Neural crest cell (in vitro differentiated cells): ENCODE measurements at places on chromosomes 13 and 19.

- DNase-seq, result no peak
Measured at GRCh38 chr13:84249463-84249862, 367.2 kb upstream of the SLITRK1 start.

GRCh38 chr13:59679254-59679653 lies 484.5 kb downstream of the DIAPH3 start:
- DNase-seq, result no peak

- no peak for DNase-seq
Measured at GRCh38 chr13:27442071-27442647, 8.2 kb downstream of the MTIF3 start.

GRCh38 chr13:104143760-104144416 lies 1077.7 kb upstream of the SLC10A2 start:
- no peak for DNase-seq

DNA sequence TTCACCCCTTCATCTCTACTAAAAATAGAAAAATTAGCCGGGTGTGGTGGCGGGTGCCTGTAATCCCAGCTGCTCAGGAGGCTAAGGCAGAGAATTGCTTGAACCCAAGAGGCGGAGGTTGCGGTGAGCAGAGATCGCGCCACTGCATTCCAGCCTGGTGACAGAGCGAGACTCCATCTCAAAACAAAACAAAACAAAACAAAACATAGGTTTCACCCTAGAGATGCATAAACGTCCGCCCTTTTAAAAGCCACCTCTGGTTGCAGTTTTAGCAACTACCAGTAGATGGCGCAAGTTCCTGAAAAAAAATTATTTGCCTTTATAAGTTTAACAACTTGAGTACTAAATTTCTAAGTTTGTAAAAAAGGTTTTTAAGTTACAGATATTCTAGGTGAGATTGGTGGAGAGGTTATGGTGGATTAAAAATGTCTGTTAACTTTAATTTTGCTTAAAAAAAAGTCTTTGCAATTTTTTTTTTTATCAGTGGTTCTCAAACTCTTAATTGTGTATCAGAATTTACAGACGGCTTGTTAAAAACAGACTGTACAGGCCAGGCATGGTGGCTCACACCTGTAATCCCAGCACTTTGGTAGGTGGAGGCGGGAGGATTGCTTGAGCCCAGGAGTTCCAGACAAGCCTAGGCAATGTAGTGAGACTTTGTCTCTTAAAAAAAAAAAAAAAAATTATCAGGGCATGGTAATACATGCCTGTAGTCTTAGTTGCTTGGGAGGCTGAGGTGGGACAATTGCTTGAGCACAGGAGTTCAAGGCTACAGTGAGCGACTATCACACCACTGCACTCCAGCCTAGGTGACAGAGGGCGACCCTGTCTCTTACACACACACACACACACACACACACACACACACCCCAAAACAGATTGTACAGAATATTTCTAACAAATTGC lies 42.1 kb downstream of the NAA16 start:
- DNase-seq, result peak; percentile 30
